Mesothelial cell of epicardium (in vitro differentiated cells): ENCODE measurements at places on chromosomes 4 and X. TPM values are rescaled to one million over a fixed set of nuclear protein-coding genes. Genes with fewer than 3 reads are reported as not detected.

DNA sequence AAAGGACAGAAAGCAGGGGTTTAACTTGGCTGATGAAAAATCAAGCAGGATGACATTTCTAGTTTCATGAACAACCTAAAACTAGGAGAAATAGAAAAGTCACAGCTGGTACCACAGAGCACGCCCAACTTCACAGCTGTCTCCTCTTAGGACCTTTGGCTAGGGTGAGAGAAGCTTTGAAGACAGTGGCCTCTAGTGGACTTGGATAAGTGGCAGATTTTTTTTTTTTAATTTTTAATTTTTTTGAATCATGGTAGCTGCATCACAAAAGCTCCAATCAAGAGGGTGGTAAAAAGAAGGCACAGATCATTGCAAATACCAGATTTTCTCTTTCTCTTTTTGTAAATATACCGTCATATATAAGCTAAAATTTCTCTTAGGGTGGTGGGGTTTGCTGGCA is 20.2 kb upstream of the MAP3K15 start:
- H3K4me1 ChIP-seq, result no peaks in the 10 kb centered on the region
- H3K27ac ChIP-seq, result no peak overlapping the region
- H3K36me3 ChIP-seq, result no peaks in the 10 kb centered on the region
- no peak overlapping the region for H3K4me3 ChIP-seq

GRCh38 chrX:139929876-139930275 is 3.0 kb downstream of the ATP11C start:
- H3K27me3 ChIP-seq, result no peaks in the 10 kb centered on the region
- peaks cover 23% of the 10 kb centered on the region for H3K4me1 ChIP-seq
- H3K4me3 ChIP-seq, result no peak overlapping the region

Gene F11
- total RNA-seq, result 0.11 TPM in 1 of 3 replicates, not detected in the others

- H3K4me3 ChIP-seq, result no peak overlapping the region
- peaks cover 19% of the 10 kb centered on the region for H3K27me3 ChIP-seq
- no peak overlapping the region for H3K27ac ChIP-seq
- H3K4me1 ChIP-seq, result no peaks in the 10 kb centered on the region
- H3K36me3 ChIP-seq, result no peaks in the 10 kb centered on the region
Observed at GRCh38 chr4:5391492-5391891, 316.9 kb downstream of the EVC2 start.

GRCh38 chr4:81919810-81920209 is 448.1 kb upstream of the RASGEF1B start:
- no peaks in the 10 kb centered on the region for H3K36me3 ChIP-seq
- no peak overlapping the region for H3K4me3 ChIP-seq
- peaks cover 27% of the 10 kb centered on the region for H3K27me3 ChIP-seq
- no peak overlapping the region for H3K27ac ChIP-seq

DNA sequence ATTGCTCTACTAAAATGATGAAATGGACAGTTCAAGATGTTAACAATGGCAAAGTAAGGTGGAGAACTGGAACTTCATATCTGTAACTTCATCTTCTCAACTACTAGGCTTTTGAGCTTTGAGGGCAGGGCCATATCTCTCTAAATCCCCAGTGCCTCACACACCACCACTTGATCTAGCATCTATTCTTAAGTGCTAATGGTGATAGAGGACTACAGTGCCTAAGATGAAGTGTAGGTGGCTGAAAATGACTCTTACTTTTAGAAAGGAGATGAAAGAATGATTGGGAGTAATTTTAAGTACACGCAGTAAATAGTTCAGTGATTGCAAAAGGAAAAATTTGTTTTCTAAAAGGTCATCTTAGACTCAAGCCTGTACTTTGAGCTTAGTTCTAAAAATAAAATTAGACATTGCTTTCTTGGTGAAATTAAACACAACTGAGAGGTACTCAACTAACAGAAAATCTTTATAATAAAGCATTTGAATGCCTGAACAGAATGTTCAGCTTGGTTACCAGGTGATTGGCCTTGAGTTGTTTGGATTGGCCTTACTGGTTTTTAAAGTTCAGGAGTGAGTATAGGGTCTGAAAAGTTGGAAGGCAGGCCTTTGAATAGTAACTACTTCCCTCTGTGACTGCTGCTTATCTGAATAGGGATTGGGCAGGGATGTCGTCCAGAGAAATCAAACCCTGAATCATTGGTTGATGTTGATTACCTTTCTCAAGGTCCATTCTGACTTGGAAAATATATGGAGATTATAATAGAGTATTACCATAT is 45.4 kb downstream of the DIAPH2 start:
- H3K27ac ChIP-seq, result no peak overlapping the region
- H3K36me3 ChIP-seq, result no peaks in the 10 kb centered on the region
- no peaks in the 10 kb centered on the region for H3K27me3 ChIP-seq
- H3K4me1 ChIP-seq, result no peaks in the 10 kb centered on the region

Gene SERTM2
- 3.6 to 3.8 TPM (median 3.7 TPM) in 3 replicates for total RNA-seq

- H3K27me3 ChIP-seq, result no peaks in the 10 kb centered on the region
- H3K4me3 ChIP-seq, result no peak overlapping the region
- H3K4me1 ChIP-seq, result peaks cover 5% of the 10 kb centered on the region
- H3K27ac ChIP-seq, result no peak overlapping the region
- no peaks in the 10 kb centered on the region for H3K36me3 ChIP-seq
Observed at GRCh38 chr4:85603437-85604336, 128.7 kb downstream of the ARHGAP24 start.

Gene TMSB15C
- 13.7 to 18.8 TPM (median 16.9 TPM) in 3 replicates for total RNA-seq
